ENCODE measurements at places on chromosomes 16 and 17.

GRCh38 chr16:76235426-76235825 is 41.8 kb upstream of the CNTNAP4 start:
- DNase-seq, result no peak

GRCh38 chr17:17700251-17700969 is 19.2 kb downstream of the RAI1 start:
- no peak for DNase-seq

GRCh38 chr16:4115209-4115948 is 863 bp downstream of the ADCY9 start:
- peak; percentile 30 for DNase-seq

DNA sequence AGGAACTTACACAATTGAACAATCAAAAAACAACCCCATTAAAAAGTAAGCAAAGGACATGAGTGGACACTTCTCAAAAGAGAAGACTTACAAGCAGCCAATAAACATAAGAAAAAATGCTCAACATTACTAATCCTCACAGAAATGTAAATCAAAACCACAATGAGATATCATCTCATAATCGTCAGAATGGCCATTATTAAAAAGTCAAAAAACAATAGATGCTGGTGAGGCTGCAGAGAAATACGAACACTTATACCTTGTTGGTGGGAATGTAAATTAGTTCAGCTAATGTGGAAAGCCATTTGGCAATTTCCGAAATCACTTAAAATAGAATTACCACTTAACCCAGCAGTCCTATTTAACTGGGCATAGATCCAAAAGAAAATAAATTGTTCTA is 301.9 kb upstream of the KCNJ16 start:
- no peak for DNase-seq

DNA sequence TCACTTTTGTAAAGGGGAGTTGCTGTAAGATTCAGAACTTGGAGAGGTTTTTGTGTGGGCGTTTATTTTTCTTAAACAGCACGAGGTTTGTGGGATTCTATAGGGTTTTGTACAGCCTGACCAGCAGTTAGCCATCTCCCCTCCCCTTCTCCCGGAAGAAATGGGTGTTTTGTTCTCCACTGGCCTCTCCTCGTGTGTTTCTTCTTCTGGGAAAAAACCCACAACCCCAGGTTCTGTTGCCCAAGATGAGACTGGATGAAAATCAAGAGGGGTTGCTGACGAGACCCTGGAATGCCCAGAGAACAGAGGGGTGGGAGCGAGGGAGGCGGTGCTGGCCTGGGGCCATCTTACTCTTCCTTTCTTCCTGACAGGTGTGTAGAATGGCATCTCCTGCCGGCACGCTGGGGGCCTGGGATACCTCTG is 186.1 kb downstream of the MSI2 start:
- no peak for DNase-seq

DNA sequence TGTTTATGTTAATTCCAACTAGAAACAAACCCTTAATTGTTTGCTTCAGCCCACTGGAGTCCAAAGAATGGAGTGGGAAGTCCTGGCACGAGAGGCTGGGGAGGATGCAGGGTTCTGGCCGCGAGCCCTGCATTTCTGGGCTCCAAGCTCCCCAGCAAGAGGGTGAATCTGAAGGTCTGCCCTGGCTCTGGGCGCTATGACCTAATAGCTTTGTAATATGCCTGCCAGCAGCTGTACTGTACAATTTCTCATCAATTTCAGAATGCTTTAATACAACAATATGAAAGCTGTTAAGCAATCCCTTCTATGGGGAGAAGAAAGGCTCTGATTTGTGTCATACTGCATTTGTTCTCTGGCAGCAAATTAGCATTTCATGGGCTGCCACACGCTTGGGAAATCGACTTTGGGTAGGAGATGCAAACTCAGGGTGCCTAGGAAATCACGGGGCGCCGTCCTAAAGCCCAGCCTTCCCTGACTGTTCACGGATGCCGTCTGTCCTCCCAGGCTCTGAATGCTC is 43.8 kb downstream of the NDEL1 start:
- no peak for DNase-seq

- DNase-seq, result no peak
Observed at GRCh38 chr16:19003935-19004334, 20.2 kb downstream of the TMC7 start.

GRCh38 chr16:1601489-1601888 is 10.4 kb downstream of the IFT140 start:
- DNase-seq, result no peak

GRCh38 chr16:56389554-56389953 is 35.8 kb downstream of the AMFR start:
- no peak for DNase-seq

DNA sequence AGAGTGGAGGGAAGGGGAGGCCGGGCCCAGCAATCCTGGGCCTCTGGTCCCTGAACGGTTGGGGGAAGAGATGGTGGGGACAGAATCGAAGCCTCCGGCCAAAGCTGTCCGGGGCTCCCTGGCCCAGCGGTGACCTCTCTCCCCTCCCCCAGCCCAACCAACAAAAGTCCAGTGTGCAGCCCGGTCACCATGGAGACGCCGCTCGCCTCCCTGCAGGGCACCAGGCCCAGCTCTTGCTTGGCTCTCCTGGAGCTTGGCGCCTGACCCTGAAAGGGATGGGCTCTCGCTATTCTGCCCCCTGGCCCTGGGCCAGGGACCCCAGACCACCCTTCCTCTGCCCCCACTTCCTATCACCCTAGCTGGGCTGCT is 1.3 kb downstream of the METRN start:
- DNase-seq, result peak; percentile 83

GRCh38 chr17:47742319-47743181 is 9.5 kb downstream of the TBX21 start:
- no peak for DNase-seq

DNA sequence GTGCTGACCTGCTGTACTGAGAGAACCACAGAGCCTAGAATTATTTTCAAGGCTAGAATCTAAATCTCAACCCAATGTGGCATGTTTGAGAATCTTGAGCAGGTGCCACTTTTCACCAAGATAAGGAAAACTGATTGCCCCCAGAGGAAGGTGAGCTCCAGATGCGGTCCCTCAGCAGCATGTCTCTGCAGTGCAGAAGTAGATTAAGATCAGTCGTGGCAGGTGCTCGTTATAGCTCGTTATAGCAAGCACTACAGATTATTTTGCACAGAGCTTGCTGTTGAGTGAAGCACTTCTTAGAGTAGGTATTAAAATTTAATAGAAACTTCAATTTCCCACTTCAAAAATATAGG is 176.0 kb downstream of the AATF start:
- DNase-seq, result no peak

DNA sequence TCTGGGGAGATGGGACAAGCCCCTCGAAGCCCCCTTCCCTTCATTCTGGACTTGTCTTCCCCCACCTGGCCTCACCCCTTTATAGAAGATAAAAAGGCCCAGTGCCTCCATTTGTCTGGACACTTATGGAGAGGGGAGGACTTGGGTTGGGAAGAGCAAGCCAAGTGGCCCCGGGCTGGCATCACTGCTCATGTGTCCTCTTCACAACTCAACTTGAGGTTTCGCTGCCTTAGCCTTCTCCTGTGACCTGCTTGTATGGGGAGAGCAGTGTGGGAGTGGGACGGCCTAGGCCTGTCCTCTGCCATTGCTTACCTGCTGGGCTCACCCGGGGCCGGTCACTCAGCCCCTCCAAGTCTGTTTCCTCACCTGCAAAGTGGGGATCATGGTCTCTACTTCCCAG is 1.4 kb downstream of the PAQR4 start:
- DNase-seq, result no peak

DNA sequence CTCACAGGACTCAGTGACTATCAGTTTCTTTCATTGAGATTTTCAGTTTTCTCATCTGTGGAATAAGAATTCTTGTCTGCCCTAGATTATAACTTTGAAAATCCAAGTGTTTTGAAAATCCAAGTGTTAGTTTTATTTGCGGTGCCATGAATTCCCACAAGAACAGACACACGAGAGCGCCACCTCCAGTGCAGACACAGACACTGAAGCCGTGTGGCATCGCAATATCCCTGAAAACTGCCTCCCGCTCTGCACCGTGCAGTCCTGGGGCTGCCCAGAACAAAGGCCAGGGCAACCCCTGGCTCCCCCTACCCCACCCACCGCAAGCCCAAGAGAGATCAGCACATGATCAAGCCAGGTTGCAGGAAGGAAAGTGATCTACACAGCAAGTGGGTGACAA is 229.5 kb upstream of the ASIC2 start:
- DNase-seq, result no peak

- DNase-seq, result no peak
Observed at GRCh38 chr16:54801057-54801844, 129.4 kb upstream of the IRX5 start.

DNA sequence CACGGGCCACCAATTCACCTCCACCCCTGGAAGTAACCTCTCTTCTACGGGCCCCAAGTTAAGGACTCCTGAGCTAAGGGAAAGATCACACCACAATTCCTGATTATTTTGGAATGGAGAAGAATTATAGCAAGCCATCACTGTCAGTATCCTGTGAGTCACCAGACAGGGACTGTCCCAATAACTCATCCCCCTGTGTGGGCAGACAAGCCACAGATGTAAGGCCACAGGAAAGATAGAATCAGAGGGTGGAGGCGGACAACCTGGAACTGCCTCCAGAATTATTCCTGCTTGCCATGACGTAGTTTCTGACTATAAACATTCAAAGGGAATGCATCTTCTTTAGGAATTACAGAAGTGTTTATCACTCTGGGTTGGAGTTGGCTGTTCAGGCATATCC is 5.8 kb upstream of the MYO1D start:
- DNase-seq, result no peak

- DNase-seq, result no peak
Observed at GRCh38 chr16:66574531-66574930, 4.7 kb upstream of the CMTM2 start.

DNA sequence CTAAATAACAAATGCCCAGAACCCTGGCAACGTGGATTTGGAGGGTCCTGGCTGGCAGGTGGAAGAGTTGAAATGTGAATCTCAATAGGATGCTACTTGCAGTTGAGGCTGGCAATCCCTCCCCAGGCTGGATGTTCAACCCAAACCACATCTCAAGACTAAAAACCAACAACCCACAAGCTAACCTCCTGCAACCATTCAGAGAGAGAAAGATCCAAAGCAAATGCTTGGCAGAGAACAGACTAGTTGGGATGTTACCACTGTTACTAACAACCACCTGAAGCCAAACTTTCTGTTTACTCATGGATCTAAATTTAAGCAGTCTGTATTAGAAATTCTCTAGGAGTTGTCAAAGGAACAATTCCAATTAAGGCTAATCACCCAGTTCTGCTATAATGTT is 27.9 kb downstream of the SMG6 start:
- DNase-seq, result no peak

DNA sequence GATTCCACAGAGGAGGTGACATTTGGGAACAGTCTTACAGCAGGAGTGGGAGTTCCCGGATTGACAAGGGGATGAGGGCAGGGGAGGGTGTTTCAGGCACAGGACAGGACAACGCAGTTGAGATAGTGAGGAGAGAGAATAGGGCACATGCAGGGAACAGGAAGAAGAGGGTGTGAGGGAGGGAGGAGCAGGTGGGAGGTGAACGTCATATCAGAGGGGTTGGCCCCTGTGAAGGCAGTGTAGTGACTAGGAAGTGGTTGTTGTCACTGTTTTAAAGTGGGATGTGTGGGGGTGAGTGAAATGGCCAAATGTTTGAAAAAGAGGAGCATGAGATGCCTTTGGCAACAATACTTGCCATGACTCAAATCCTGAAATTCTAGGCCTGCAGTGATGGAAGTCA is 12.2 kb downstream of the PRKCB start:
- no peak for DNase-seq

DNA sequence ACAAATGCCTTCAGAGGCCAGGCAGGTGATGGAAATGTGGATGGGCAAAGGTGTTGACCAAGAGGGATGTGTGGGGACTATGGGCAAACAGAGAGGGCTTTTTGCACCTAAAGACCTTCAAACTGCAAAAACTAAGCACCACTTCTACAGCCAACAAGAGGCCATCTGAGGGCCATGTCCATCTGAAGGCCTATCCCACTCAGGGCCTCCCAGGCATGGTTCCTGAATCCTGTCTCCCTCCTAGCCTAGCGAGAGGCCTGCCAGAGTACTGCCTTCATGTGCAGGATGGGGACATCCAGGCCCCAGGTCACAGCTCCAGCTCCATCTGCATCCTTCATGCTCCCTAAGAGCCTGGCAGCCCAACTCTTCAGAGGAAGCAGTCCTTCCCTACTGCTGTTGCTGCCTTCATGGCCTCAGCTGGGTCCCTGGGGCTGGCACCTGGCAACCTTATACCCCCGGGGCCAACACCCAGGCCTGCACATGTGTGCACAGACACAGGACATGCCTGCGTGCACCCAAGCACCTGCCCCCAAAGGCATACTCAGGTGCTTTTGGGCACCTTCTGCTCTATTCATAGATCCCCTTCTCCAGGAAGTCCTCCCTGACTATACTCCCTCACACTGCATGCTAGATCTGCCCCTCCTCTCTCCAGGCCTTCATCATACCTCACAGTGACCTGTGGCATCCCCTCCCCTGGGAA is 95.2 kb downstream of the C16orf78 start:
- DNase-seq, result no peak

DNA sequence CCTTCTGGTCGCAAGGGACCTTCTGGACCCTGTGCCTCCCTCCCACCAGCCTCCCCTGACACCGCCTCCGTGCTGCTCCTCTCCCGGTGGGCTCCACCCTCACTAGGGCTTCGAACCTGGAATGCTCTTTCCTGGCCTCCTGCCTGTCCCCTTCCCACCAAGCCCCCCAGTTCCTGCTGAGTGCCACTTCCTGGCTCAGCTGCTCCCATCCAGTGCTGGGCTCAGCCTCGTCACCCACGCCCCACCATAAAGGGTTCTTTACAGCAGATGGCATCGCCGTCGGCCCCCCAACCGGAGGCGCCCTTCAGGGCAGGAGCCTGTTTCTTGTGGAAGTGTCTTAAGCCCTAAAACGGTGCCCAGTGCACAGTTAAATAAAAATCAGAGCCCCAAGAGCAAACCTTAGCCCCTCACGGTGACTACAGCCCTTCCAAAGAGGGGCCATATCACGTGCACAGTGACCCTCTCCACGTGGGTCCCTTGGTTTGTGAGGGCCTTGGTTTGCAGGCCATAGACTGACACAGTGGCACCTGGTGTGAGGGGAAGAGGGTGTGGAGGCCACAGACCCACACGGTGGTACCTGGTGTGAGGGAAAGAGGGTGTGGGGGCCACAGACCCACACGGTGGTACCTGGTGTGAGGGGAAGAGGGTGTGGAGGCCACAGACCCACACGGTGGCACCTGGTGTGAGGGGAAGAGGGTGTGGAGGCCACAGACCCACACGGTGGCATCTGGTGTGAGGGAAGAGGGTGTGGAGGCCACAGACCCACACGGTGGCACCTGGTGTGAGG is 111.4 kb downstream of the METRNL start:
- no peak for DNase-seq

- no peak for DNase-seq
Observed at GRCh38 chr16:84191466-84191865, 509 bp downstream of the ADAD2 start.

- no peak for DNase-seq
Observed at GRCh38 chr16:1492082-1492922, 858 bp upstream of the TELO2 start.

DNA sequence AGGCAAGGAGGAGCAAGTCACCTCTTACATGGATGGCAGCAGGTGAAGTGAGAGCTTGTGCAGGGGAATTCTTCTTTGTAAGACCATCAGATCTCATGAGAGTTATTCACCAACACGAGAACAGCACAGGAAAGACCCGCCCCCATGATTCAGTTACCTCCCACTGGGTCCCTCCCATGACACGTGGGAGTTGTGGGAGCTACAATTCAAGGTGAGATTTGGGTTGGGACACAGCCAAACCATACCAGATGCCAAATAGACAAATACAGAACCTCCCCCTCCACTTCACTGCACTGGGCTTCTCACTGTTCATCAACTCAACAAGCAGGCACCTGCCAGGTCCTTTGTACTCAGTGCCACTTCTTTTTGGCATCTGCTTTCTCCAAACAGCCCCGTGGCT is 100.2 kb downstream of the WSCD1 start:
- no peak for DNase-seq
